8988T (cell line): ENCODE measurements at places on chromosomes 2 and 18.

- no peak for DNase-seq
Observed at GRCh38 chr2:104673225-104673624, 180.7 kb upstream of the POU3F3 start.

- no peak for DNase-seq
Observed at GRCh38 chr2:20596973-20597859, 53.7 kb downstream of the HS1BP3 start.

- DNase-seq, result no peak
Observed at GRCh38 chr2:178796079-178796677, 11.0 kb downstream of the TTN start.

DNA sequence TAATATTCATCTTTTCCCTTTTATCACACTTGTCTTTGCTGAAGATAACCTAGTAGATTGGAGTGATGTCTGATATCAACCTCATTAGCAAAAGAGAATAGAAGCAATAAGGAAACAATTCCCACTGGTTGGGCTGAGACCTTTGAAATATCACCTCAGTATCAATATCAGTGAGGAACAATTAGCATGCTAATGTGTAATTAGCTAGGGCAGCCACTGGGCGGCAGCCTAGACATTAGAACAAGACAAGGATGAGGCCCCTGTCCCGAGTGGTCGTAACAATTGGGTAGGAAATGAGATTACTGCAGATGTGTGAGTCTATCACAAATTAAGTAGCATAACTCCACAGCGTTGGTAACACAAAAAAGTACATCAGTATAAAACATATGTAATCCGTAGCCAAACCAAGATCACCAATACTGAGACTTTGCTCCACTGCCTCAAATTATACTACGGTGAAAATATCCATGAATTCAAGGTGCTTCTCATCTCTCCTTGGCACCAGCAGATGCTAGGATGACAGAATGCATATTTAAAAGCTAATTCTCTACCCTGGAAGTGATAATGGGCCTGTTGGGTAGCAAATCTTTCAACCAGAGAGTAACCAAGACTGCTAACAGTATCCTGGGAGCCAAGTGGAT is 99.1 kb downstream of the ALPK2 start:
- DNase-seq, result no peak

GRCh38 chr2:70558195-70558808 is 4.7 kb upstream of the TGFA start:
- no peak for DNase-seq

GRCh38 chr2:45909677-45910191 is 258.3 kb downstream of the PRKCE start:
- DNase-seq, result no peak

DNA sequence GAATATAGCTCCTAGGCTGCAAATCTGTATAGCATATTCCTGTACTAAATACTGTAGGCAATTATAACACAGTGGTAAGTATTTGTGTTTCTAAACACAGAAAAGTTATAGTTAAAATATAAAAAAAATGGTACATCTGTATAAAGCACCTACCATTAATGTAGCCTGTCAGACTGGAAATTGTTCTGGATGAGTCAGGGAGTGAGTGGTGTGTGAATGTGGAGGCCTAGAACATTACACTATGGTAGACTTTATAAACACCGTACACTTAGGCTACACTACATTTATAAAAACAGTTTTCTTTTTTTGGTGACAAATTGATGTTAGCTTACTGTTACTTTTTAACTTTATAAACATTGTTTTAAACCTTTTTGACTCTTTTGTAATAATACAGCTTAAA is 226.3 kb downstream of the CCDC85A start:
- DNase-seq, result no peak

- DNase-seq, result no peak
Observed at GRCh38 chr2:65300134-65300760, 72.6 kb downstream of the ACTR2 start.

DNA sequence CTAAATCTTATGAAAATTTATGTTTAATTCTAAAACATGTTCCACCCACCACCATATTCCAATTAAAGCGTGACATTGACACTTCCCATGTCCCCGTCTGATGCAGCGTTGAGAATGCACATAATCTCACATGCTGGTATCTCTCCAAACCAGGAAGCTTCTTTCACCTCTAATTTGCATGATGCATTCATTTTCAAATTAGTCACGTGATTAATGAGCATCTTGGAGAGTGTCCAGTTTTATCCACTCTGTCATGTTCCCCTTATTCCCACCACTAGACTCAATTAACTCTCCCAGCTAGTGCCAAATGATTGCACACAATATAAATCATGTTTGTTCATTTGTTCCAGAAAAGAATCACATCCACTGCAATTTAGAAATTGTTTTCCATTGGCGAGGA is 105.8 kb downstream of the RIT2 start:
- no peak for DNase-seq

GRCh38 chr2:202632682-202633290 is 2.0 kb upstream of the FAM117B start:
- DNase-seq, result no peak

- no peak for DNase-seq
Observed at GRCh38 chr2:231163414-231164095, 34.9 kb upstream of the ARMC9 start.

DNA sequence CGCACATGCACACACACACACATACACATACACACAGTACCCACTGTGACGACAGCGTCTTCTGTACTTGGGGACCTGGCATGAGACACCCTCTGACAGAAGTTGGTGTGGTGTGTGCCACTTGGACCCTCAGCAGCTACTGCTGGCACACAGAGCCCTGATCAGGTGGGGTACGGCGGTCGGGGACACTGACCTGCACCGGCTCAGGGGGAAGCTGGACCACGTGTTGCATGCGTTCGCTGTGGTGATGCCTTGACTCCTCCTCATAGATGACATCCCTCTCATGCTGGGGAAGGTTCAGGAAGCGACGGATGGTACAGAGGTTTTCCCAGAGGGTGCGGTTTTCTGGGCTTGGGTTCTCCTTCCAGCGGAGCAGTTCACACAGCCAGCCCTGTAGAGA is 149.2 kb downstream of the SATB2 start:
- DNase-seq, result no peak

DNA sequence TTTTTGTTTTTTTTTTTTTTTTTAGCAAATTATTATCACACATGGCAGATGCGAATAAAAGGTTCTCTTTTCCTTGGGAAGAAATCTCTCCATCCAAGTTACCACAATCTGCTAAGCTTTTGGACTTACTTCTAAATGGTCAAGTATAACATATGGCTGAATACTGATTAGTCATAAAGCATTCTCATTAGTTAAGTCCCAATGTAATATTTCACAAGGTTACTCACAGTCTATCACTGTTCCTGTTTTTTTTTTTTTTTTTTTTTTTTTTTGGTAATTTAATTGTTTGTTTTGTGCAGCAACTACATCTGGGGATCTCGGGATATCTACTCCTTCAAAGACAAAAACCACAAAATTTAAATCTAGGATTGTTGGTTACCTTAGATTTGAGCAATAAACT is 771.7 kb downstream of the CPS1 start:
- DNase-seq, result no peak

DNA sequence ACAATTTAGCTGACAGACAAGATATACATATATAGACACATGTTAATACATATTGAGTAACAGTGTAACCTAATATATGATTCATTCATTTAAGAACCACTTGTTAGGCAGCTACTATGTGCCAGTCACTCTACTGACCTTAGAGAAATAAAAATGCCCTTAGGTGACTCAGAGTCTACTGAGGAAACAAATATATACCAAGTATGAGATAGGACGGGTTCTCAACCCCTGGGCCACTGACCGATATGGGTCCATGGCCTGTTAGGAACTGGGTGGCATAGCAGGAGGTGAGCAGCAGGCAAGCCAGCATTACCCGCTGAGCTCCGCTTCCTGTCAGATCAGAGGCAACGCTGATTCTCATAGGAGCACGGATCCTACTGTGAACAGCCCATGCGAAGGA is 14.8 kb downstream of the STRN start:
- DNase-seq, result no peak

GRCh38 chr18:62458868-62459716 is 63.7 kb upstream of the ZCCHC2 start:
- DNase-seq, result no peak

- no peak for DNase-seq
Observed at GRCh38 chr18:11245879-11246278, 96.5 kb upstream of the PIEZO2 start.

GRCh38 chr2:28653892-28654662 is 97.6 kb upstream of the PPP1CB start:
- no peak for DNase-seq

DNA sequence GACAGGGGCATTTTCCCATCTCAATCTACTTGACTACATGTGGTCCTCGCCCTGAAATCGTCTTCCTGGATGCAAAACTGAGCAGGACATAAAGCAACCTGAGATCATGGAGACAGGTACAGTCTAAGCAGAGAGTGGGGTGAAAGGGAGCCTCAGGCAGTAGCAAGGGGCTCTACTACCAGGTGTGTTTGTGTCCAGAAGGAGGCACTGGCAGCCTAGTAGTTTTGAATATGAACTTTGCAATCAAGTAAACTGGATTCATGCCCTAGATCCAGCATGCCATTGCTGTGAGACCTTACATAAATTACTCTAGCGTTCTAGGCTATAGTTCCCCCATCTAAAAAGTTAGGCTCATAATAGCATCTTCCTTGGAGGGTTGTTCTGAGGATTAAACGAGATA is 147.4 kb downstream of the TXNL1 start:
- DNase-seq, result no peak

- no peak for DNase-seq
Observed at GRCh38 chr2:218877331-218877730, 3.3 kb upstream of the WNT10A start.

DNA sequence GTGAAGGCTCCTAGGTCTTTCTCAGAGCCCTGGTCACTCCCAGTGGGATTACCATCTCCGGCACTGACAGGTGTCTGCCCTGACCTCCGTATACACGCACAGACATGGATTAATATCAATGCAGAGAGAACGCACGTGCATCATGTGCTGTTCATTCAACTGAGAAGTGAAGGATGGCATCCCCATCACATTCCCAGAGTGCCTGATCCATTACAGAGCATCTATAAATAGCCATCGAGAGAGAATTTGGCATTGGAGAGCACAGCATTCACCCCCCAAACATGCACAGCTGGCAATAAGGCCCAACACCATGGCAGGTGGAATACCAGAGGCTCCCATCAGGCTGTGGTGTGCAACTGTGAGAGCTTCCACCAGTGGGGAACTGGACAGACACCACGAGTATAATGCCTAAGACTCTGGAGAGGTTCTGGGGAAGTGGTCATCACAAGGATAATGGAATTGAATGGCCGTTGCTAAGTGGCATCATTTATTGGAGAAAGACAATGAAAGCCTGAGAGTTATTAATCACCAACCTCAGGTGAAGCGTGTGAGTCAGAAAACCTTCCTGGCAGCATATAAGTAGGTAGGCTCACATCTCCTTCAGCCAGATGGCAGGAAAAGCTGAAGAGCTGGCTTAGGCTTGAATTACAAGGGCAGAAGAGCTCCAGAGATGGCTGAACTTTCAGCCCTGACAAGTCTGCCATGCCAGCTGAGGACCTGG is 244.5 kb upstream of the ID2 start:
- DNase-seq, result no peak

- DNase-seq, result no peak
Observed at GRCh38 chr2:70247364-70248180, 856 bp downstream of the TIA1 start.

DNA sequence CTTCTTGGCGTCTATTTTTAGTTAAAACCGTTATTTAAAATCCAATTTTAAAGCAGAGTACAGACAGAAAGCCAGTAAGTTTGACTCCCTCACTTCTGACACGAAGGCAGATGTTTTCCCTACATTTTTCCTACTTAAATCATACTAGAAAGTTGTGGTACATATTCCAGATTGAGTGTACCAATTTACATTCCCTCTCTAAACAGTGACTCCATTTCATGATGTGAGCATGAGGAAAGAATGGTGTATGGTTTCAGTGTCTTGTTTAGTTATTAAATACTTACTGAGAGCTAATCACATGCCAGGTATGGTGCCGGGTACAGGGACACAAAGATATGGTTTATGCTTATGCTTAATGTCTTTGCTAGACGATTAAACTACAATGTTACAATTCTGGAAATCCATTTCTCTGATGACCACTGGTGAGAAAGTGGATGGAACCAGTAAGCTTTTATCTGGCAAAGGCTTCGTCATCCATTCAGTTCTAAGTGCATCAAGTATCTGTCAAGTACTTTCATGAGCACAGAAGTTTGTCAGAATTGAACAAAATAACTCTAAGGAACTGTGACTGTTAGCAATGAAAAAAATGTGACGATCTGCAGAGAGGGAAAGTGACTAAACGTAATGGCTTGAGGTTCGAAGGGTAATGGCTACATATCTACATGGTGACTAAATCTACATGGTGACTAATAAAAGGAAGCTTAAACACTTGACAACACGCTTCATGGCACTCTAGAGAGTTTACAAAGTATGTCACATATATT is 25.7 kb downstream of the MAP4K3 start:
- no peak for DNase-seq

GRCh38 chr2:86372133-86372532 is 34.7 kb upstream of the REEP1 start:
- no peak for DNase-seq

GRCh38 chr2:11411768-11412448 is 54.1 kb downstream of the E2F6 start:
- DNase-seq, result no peak

- no peak for DNase-seq
Observed at GRCh38 chr2:201559067-201559710, 84.1 kb downstream of the TMEM237 start.

DNA sequence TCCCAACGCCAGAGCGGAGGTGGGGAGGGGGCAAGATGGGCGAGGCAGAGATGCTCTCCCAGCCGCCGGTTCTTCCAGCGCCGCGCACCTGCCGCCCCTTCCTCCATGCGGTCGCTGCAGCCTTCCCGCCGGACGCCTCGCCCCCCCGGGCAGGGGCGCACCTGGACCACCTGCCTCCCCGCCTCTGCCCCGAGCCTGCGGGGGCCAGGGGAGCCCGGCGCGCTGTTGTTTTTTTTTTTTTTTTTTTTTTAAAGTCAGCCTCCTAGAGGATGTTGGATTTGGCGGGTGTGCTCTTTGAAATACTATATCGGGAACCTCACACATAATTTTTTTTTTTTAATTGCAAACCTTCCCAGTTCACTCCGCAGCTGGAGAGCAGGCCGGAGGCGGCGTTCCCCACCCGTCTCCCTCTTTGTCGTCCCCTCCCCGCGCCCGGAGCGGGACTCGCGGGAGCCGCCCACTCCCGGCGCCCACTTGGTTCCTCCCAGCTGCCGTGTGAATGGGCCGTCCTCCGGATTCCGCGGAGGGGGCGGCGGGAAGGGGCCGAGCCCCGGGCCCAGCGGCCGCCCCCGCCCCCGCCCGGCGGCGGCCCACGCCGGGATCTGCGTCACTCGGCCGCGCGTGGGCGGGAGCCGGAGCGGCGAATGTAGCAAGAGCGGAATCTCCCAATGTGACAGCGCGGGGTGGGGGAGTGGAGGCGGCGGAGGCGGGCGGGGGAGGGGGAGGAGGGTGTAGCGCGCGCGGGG is 421 bp upstream of the NAB1 start:
- DNase-seq, result peak; percentile 70

- DNase-seq, result no peak
Observed at GRCh38 chr2:38427054-38427453, 50.0 kb upstream of the ATL2 start.
